ENCODE measurements at places on chromosomes 2 and 18.

- no peak for DNase-seq
Observed at GRCh38 chr2:61255580-61256437, 93.8 kb downstream of the C2orf74 start.

DNA sequence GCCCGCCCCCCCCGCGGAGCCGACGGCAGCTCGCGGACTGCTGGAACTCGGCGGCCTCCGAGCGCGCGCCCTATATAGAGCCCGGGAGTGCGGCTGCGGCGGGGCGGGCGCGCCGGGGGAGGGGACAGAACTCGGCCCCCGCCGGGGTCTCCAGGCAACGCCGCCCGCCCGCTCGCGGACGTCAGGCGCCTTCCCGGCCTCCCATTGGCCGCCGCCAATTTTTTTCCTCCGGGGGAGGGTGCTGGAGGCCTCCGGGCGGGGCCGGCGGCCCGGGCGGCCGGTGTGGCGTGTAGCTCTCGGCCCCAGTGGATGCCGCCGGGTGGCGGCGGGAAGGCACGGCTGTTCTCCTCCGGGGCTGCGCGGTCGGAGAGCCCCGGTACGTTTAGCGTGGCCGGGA is at the start of gene ZFP36L2:
Gene ZFP36L2 (minus strand): TSS at position 49 of the 397 bp plus-strand sequence. CDS start 291 bp downstream, outside the sequence.
- peak; percentile 78 for DNase-seq

DNA sequence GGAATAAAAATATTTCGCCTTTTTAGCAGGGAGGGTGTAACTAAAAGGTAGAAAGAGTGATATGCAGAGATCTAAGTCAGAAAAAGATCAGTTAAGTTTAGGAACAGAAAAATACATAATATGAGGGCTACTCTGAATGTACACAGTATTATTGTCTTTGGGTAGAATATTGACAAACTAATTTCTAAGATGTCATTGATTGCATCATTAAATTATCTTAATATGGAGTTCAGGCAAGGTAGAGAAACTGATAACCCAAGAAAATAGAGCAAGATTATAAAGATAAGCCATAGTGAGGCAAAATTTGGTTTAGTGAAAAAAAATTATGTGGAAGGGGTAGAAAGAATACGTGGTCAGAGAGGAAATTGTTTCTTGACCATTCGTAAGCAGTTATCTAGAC is 629.0 kb upstream of the NXPH2 start:
- DNase-seq = no peak

- no peak for DNase-seq
Observed at GRCh38 chr2:25105336-25106085, 62.9 kb downstream of the POMC start.

All from bone marrow (tissue), 2 donors.